ENCODE measurements at places on chromosomes 5 and 9.

DNA sequence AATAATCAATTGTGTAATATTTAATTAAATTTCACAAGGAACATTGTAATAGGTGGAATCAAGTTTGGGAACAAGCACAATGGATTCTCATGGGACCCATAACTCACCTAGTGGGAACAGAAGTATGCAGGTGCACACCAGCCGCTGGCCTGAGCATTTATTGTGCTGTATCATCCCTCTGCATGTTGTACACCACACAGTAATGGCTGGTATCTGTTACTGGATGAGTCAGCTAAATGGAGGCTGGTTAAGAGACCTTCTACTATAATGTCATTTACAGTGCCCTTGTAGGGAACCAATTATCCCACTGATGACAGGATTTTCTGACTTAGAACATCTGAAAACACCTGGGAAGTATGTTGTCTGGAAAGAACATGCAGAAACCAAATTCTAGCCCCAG is 3.2 kb upstream of the MAP3K1 start:
- DNase-seq, result no peak

- DNase-seq, result no peak
These were observed 75.8 kb downstream of the AOPEP start for GRCh38 chr9:94802251-94802650.

DNA sequence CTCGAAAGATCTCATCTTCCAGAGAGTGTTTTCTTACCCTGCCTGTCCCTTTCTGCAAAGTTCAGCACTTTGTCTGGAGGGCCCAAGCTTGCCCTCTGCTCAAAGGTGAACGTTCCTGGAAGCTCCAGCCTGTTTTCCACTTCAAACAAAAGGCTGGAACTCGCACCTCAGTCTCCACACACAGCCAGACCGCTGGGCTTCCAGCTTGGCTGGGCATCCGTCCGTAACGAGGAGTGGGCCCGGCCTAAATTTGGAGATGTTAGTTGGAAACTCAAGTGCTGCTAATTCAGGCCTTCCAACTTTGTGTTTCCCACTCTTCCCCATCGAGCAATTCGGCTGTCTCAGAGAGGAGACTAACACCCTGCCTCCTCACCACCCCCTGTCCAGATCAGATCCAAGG is 35.1 kb downstream of the FGF18 start:
- DNase-seq, result no peak

DNA sequence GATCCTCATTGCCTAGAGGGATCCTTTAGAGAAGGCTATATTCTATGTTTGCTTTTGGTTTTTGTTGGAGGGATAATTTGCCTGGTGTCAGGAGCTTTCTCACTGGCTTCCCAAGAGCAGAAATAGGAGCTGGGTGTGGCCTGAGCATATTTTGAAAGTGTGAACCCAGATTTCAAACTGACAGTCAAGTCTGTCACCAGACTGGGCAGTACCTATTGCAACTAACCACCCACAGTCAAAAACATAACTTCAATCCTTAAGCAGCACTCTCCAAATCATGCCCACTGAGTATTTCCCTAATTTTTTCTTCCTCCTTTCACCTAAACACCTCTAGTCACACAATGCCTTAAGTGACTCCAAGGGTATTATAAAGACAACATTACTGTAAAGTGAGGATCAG is 278.4 kb downstream of the EBF1 start:
- DNase-seq, result no peak

DNA sequence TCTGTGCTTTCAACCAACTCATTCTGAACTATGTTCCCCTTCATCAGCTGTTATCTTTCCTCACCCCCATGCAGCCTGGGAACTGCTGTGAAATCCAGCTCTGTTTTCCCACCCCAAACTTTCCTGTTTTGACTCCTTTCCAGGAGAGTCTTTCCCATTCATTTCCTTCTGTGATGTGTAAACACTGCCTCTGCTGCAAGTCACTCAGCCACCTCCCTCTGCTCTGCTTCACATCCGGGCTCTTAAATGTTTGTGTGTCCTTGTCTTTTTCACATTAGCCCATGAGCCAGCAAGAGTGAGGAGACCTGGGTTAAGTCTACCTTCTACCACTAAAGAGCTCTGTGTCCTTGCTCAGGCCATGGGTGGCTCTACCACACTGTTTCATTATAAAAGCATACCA is 137.5 kb downstream of the ICE1 start:
- no peak for DNase-seq

DNA sequence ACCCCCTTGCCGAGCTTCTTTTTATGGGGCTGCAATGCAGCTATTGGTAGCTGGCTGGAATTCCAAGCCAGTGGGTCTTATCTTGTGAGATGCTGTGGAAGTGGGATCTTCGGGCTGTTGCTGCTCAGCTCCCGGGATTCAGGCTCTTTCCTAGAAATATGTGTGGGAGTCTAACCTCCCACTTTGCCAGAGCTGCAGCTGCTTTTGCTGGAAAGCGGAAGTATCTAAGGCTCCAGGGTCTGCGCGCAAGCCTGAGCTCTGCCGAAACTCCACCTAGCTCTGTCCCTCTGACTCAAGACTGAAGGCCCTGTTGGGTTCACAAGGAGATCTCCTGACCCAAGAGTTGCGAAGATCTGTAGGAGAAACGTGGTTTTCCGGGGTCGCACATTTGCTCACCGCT is 151.1 kb upstream of the ANKRD55 start:
- no peak for DNase-seq

DNA sequence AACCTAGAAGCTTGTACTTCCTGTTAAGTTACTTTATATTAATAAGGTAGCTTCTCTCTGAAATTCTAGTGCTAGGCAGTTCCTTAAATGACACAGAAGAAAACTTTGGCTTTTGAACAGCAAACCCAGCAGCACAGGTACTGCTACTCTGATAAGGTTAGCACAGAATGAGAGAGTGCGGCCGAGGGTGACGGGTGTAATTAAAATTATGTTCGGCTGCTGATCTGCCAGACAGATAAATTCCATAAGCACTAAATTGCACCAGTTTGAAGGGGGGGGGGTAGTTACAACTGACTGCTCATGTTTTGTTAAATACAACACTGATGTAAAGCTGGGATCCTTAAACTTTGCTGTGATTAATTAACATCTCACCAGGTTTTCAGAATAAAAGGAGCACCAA is 475.1 kb downstream of the SPOCK1 start:
- no peak for DNase-seq

DNA sequence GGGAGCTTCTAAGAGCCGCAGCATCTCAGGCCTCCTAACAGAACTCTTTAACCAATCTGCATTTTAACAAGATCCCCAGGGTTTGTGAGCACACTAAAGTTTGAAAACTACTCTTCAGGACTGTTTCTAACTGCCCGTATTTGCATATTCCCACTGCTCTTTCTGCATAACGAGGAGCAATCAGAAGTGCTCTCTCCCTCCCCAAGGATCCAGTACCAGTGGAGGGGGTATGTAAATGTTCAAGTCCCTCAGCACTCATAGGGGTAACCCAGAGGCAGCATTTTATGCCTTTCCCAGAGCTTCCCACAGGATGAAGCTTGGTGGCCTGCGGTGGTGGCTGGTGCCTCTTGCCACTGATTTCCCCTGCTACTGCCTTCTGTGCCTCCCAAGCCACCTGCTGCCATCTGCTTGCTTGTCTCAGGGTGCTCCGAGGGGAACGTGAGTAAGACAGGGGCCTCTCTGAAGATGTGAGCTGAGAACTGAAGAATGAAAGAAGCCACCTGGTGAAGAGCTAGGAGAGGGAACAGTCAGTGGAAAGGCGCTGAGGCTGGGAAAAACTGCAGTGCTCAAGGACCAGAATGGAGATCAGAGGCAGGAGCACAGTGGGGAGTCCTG is 30.0 kb upstream of the PPP1R2B start:
- no peak for DNase-seq

DNA sequence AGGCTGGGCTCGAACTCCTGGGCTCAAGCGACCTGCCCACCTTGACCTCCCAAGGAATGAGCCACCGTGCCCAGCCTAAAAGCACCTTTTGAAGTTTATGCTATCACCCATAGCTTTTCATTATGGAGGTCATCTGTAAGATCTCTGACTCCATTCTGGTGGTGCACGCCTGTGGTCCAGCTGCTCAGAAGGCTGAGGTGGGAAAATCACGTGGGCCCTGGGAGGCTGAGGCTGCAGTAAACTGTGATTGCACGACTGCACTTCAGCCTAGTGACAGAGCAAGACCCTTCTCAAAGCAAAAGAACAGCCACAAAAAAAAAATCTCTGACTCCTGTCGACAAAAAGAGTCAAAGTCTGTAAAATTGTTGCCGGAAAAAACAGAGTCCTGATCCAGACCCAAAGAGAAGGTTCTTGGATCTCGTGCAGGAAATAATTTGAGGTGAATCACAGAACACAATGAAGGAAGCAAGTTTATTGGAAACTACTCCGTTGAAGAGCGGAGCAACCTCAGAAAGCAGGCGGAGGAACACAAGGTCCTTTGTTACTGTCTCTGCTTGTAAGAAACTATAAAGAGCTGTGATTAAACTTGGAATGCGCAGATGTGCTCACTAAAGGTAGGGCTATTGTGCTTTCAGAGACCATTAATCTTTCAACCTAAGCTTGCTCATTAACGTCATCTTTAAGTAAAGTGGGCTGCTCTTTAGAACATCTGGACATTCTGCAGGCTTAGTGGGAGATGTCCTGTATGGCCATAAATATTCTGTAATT is 2.0 kb upstream of the HAUS6 start:
- no peak for DNase-seq

DNA sequence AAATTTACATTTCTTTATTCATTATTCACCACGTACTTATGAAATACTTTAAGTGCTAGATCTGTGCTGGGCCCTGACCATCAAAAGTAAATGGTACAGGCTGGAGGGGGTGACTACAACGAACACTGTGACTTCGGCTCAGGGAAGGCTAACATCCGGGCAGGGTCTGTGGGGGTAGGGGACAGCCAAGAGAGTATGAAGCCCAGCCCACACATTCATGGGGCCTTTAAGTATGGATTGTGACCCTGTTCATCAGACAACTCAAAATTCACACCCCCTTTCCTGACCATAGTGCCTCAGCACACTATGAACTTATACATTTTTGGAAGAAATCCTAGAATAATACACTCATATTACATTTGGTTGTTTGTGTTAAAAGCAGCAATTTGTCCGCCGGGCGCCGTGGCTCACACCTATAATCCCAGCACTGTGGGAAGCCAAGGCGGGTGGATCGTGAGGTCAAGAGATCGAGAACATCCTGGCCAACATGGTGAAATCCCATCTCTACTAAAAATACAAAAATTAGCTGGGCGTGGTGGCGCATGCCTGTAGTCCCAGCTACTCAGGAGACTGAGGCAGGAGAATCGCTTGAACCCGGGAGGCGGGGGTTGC is 33.3 kb downstream of the MORN5 start:
- no peak for DNase-seq

GRCh38 chr5:55429613-55430253 is 105.0 kb downstream of the PLPP1 start:
- DNase-seq, result no peak

DNA sequence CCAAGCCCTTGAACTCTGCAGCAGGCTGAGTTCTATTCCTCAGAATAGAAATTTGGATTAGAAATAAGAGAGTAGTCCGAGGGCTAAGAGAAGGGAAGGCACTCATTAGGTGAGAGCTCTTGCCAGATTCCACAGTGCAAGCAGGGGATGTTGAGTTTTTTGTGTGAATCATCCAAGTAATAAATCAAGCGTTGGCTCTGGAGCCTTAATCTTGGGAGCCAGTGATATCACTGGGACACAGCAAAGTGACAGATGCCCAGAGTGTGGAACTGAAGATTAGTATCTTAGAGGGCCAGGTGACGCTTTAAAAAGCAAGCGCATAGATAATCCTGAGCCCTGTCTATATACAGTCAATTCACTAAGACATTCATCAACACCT is 60.3 kb downstream of the FOXD1 start:
- DNase-seq, result no peak

DNA sequence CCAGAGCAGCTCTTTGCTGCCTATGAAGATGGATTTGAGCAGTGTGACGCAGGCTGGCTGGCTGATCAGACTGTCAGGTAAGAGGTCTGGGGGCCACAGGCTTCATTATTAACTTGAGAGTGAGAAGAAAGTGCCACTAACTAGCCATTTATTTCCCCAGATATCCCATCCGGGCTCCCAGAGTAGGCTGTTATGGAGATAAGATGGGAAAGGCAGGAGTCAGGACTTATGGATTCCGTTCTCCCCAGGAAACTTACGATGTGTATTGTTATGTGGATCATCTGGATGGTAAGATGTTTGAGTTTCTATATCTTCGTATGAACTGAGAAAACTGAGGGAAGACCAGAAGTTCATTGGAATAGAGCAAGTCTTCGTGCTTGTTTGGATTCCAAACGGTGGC is 22.1 kb downstream of the VCAN start:
- no peak for DNase-seq

DNA sequence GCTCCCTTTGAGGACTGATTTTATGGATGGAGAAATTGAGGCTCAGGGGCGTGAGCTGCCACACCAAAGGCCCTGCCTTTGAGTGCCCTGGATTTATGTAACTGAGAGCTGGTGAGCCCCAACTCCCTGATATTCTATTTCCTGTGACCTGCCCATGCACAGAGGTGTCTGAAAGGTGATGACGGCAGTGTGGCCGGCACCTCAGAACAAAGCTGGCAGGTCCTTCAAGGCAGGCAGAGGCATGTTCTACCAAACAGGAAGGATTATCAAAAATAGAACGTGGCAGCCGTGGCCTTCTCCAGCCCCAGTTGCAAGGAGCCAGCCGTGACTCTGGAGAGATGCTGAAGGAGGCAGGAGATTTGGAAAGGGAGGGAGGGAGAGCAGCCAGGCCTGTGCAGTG is 36.2 kb downstream of the INSYN2B start:
- DNase-seq, result no peak

GRCh38 chr5:132226516-132227234 is 978 bp downstream of the P4HA2 start:
- DNase-seq, result no peak

- no peak for DNase-seq
These were observed 28.5 kb upstream of the NKD2 start for GRCh38 chr5:980001-980588.

DNA sequence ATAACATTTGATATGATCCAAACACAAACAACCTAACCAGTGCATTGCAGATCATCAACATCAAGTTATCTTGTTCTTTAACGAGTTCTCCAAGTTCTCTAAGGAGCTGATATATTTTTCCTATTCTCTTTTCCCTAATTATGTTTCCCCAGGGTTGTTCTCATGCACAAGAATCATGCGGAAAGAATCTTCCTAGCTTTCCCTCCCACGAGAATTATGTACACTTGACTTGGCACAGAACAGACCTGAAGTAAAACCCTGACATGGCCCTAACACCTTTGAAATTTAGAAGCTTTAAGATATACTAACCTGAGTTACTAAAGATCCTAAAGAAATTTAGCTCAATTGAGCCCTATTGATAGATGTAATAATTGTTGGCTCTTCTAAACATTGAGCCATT is 110.7 kb upstream of the FST start:
- no peak for DNase-seq

- DNase-seq, result no peak
These were observed 31.5 kb downstream of the TMEM245 start for GRCh38 chr9:109088221-109088620.

GRCh38 chr9:89357331-89358197 is 39.3 kb downstream of the SECISBP2 start:
- no peak for DNase-seq

Data from stimulated activated naive B cell treated with anti-CD40 and anti-IgM and Interleukin-4, amounts not matched to agents 10 μg/mL and 1 μg/mL and 100 μg/mL, for 72 hours (primary cell).